ENCODE measurements at places on chromosomes 4 and X. TPM values are rescaled to one million over a fixed set of nuclear protein-coding genes. Genes with fewer than 3 reads are reported as not detected.

GATA1 gene
- total RNA-seq: not detected

DNA sequence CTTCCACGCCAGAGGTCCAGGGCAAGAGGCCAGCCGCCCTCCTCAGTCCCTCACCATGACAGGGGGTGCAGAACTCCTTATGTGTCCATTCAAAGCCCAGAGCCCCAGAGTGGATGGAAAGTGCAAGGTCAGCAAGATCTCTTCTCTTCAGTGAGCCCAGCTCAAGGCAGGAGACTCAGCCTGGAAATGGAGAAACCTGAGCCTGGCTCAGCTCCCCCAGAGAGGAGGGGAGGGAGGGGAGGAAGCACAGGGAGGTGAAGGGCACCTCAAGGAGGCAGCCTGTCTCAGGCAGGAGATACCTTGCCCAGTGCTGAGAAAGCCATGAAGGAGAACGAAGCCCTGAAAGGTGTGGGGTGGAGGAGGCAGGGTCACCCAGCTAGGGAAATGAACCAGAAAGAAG lies 121.8 kb upstream of the PJA1 start:
- no peaks in the 10 kb centered on the region for H3K36me3 ChIP-seq
- peaks cover 45% of the 10 kb centered on the region for H3K27me3 ChIP-seq
- H3K27ac ChIP-seq: no peak overlapping the region
- no peak overlapping the region for H3K4me3 ChIP-seq

DNA sequence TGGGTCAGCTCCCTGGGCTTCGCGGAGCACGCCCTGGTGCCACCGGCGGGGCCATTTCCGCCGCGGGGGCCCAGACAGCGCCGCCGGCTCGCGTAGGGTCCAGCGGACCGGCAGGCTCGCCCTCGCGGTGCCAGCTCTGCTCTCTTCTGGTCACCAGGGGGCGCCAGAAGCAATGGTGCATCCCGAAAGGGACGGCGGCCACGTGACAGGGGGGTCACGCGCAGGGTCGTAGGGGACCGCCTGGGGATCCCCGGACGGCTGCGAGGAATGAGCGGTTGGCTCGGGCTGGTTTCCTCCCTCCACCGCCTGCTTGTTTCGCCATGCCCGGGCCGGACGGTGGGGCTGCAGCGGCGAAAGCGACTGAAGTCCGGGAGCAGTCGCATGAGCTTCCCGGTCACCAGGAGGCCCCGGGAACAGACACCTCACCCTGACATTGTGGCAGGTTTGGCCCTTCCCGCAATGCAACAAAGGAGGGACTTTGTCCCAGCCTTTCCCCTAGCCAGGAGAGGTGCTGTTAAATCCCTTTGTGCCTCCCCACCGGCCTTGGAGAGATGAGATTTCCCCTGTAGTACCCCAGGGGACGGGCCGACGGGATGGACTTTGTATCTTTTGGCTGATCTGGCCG lies 15.8 kb downstream of the ZCCHC12 start:
- no peaks in the 10 kb centered on the region for H3K36me3 ChIP-seq
- H3K27me3 ChIP-seq: peaks cover 5% of the 10 kb centered on the region
- no peak overlapping the region for H3K27ac ChIP-seq
- DNase-seq: peak; percentile 6
- H3K4me1 ChIP-seq: no peaks in the 10 kb centered on the region

DNA sequence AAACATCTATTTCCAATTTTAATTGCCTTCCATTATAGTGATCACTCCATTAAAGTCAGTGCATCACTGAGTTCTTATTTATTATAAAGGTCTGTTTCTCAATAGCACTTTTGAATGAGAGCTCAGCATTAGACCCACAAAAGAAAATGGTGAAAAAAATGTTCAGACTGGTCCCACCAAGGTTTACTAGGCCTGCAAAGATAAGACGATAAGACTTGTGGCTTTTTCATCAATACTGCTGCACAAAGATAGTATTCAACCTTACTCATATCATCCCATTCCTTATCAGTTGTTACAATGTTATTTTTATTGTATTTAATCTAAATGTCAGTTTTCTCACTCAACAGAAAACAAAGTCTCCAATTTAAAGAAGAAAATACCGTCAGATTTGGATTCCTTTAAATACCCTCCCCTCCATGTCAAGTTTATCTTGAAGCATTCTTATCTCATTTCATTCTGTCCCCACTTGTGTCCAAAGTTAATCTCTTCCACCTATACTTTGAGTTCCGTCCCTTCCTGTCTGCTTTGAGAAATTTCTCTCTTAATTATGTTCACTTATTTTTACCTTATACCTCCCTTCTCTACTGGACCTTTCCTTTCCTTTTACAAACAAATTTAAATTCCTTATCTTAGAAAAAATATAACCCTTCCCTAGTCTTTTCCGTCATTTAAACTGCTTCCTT lies 140.0 kb downstream of the GASK1B start:
- no peak overlapping the region for H3K27ac ChIP-seq
- H3K36me3 ChIP-seq: no peaks in the 10 kb centered on the region
- H3K4me3 ChIP-seq: no peak overlapping the region
- DNase-seq: no peak
- no peaks in the 10 kb centered on the region for H3K4me1 ChIP-seq

DNA sequence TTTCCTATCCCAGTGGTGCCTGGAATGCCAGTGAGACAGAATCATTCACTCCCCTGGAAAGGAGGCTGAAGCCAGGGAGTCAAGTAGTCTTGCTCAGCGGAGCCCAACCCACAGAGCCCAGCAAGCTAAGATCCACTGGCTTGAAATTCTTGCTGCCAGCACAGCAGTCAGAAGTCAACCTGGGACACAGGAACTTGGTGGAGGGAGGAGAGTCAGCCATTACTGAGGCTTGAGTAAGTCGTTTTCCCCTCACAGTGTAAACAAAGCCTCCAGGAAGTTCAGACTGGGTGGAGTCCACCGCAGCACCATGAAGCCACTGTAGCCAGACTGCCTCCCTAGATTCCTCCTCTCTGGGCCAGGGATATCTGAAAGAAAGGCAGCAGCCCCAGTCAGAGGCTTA lies 283.2 kb upstream of the CPEB2 start:
- H3K36me3 ChIP-seq: no peaks in the 10 kb centered on the region
- H3K4me3 ChIP-seq: no peak overlapping the region
- peak; percentile 7 for DNase-seq
- no peak overlapping the region for H3K27ac ChIP-seq
- H3K4me1 ChIP-seq: no peaks in the 10 kb centered on the region

- DNase-seq: no peak
- H3K36me3 ChIP-seq: no peaks in the 10 kb centered on the region
- H3K4me1 ChIP-seq: no peaks in the 10 kb centered on the region
- no peak overlapping the region for H3K27ac ChIP-seq
- no peak overlapping the region for H3K4me3 ChIP-seq
Measured at GRCh38 chr4:133062851-133063250, 86.2 kb upstream of the PCDH10 start.

Data from IMR-90 (cell line).